ENCODE measurements at places on chromosomes 11 and 22.

DNA sequence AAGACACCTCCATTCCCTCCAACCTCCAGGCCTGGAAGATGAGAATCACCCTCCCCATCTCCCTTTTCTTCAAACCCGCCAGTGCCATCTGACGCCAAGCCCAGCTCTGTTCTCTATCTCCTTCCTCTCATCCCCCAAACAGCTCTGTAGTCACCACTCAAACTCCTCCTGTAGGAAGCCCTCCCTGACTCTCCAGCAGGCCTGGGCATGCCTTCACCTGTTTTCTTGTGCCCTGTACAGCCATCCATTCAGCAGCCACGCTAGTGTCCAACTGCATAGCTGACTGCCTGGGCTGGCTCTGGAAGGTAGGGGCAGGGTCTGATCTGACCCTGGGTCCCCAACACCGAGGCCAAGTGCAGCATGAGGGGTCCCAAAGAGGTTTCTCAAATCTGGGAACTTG, 25.0 kb downstream of the GDPD5 start:
- DNase-seq = no peak

DNA sequence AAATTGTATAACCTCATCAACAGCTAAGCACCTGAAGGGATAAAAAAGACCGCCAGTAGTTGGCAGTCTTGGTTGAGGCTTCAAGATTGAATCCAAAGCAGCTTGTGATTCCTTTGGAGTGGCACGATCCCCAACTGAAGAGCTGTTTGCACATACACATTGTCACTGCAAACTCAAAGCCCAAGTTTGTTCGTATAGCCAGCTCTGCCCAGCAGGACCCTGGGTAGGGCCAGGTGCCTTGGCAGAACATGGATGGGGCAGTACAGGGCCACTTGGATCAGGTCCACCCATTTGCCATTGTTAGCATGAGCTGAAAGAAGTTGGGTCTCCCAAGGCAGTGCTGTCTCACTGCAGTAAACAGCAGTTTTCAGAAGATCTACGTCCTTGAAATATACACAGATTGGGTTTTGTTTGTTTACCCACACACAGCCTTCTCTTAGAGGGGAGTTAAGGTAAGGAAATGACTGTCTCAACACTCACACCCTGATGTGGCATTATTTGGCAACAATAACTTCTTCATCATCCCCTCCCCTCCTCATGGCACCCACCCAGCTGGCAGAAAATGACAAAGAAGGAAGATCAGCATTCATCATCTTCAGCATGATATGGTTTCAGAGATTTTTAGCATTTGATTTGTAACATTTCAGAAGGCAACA, 132.9 kb downstream of the COMMD9 start:
- no peak for DNase-seq

GRCh38 chr22:21686634-21687393, 21.0 kb downstream of the PPIL2 start:
- DNase-seq = no peak

GRCh38 chr11:90635886-90636285, 413.0 kb upstream of the CHORDC1 start:
- DNase-seq = no peak

DNA sequence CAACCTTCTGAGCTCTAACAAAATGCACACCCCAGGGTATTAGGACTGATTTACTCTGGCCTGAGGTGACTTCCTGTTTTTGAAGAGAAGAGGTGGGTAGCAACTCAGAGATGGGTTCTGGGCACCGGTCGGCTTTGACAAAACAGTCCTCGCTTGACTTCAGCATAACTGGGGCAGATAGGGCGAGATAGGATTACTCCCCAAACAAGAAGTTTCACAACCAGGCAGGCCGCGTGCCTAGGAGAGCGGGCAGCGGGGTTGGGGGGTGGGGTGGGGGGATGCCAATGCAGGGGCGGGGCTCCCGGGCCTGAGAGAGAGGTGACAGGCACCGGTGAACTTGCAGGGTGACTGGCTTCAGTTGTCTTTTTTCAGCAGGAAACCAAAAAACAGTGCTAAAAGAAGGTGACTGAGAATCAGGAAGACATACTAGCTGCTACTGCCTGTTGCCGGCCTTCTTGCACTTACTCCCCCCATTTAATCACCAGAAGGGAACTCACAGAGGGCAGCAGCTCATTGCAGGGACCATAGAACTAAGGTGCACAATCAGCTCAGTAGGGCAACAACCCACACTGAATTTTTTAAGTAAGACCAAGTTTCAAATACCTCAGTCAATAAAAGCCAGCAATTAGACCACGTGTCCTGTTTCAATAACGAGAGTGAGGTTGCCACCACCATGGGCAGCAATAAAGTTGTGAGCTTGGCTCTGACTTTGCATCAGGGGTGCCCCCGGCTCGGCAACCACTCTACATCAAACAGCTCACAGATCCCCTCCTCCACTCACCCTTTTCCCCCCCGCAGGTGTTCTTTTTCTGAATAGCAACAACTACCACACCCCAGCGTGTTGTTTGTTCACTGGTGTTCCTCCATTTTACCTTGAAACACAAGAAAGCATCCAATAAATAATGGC, 37.2 kb upstream of the ETS1 start:
- no peak for DNase-seq
